Bronchial epithelial cell (primary cell): ENCODE measurements at places on chromosomes 11 and 22. TPM values are rescaled to one million over a fixed set of nuclear protein-coding genes. Genes with fewer than 3 reads are reported as not detected.

DNA sequence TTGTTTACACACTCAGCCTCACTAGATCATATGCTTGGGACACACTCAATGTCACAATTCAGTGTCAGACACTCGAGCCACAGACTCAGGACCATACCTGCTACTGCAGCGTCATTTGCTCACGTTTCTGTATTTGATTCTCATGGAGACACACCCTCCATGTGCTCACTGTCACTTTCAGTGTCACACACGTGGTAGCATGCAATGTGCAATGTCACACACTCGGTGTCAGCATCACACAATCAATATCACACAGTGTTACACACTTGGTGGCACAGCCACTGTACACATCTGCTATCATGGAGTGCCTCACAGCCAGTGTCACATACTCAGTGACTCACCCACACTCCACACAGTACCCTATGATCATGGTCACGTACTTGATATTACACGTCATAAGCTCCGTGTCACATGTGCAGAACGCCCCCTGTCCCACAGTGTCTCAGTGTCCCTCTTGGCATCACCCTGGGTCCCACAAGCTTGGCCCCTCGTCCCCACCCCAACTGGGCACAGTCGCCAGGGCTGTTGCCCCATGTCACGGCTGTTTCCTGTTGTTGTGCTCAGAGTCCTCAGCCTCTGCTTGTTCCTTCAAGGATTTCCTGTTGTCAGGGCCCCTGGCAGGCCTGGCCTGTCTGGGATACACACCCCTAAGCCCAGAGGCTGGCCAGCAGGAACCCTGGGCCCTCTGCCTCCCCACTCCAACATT, 49.6 kb downstream of the PDE2A start:
- DNase-seq, result no peak

Gene CD6
- not detected in 2 replicates for total RNA-seq

DNA sequence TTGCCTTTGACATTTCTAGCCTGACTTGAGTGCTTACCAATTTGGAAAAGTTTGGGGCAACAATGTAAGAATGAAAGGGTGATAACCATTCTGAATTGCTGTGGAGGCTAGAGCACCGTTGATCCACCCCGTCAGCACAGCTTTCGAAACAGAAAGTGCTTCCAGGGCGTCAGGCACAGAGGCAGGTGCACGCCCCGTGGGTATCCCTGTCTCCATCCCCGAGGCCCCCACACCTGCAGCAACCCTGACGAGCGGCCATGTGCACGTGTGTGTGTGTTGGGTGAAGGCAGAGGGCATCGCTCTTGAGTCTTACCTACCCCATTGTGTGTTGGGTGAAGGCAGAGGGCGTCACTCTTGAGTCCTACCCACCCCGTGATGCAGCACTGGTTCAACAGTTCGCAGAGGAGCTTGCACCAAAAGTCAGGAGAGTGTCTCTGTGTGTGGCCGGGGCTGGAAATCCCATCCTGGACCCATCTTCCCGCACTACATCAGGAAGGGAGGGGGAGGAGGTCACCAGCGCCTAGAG, 404.5 kb downstream of the BRD1 start:
- DNase-seq, result no peak

Gene SLCO2B1
- total RNA-seq, result not detected in 2 replicates

DNA sequence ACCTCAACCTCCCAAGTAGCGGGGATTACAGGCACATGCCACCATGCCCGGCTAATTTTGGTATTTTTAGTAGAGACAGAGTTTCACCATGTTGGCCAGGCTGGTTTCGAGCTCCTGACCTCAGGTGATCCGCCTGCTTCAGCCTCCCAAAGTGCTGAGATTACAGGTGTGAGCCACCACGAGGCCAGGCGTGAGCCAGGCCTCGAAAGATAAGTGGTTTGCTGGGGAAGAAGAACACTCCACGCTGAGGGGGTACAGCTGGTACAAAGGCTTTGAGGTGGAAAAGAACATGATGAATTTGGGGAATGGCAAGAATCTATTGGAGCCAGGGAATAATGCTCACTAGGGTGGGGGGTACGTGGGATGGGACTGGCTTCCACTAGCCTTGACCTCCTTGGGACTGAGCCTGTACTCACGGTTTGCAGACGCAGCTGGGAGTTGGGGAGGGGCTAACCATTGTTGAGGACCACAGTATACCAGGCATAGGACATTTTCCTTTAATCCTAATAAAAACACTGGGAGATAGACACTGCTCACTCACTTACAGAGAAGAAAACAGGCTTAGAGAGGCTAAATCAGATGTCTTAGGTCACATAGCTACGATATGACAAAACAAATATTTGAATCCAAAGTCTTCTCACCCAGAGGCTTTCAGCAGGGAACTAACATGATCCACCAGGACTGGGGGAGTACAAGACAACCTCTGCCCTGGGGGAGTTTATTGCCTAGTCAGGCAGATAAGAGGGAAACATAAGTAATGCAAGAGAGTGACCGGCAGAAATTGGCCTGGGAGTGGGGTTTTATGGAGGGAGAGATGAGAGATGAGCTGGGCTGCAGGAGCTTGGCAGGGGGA, 4.9 kb downstream of the SLCO2B1 start:
- no peak for DNase-seq

Gene FXYD2
- total RNA-seq, result not detected in 2 replicates

- peak; percentile 51 for DNase-seq
Observed at GRCh38 chr22:23716811-23717801, 26.3 kb downstream of the RGL4 start.
